Body of pancreas (tissue), 4 donors: ENCODE measurements at places on chromosomes 16 and 17.
A peak's percentile ranks its signal among the peaks of the same experiment; 100 is the strongest.

DNA sequence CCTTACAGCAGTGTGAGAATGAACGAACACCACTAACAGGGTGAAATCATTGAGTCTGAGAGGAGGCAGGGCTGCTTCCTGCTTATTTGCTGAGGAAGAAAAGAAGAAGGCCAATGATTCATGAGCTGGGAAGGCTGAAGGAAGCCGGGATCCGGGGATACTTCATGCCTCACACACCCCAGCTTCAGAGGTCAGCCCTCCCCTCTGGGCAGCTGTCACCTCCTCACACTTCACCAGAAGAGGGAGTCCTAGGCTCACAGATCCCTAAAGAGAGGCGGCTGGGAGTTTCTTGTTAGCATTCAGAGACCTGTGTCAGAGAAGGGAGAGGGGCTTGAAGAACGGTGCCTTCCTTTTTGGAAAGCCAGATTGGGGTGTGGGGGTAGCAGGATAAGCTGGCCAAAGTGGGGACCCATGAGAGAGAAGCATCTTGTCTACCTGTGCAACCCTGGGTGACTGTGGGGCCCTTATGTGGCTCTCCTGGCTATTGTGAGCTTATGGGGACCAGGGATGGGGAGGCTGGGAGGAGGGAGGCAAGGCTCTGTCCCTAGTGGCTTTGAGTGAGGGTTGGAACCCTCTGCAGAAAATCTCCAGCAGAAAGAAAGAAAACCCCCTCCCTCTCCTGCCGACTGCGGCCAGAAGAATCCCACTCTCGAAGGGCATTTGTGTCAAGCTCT lies 94.6 kb downstream of the RGS9 start:
- H3K27me3 ChIP-seq: no peaks in the 10 kb centered on the region
- no peaks in the 10 kb centered on the region for H3K36me3 ChIP-seq
- H3K4me1 ChIP-seq: no peaks in the 10 kb centered on the region
- DNase-seq: peak; percentile 41
- H3K27ac ChIP-seq: no peak overlapping the region

- H3K4me1 ChIP-seq: peaks cover 43% of the 10 kb centered on the region
- no peak overlapping the region for H3K27ac ChIP-seq
- no peaks in the 10 kb centered on the region for H3K36me3 ChIP-seq
- no peaks in the 10 kb centered on the region for H3K27me3 ChIP-seq
Observed at GRCh38 chr16:89456419-89456959, 33.9 kb downstream of the ANKRD11 start.

GRCh38 chr17:80372922-80373570 lies 41.9 kb upstream of the ENDOV start:
- no peak overlapping the region for H3K27ac ChIP-seq
- H3K27me3 ChIP-seq: no peaks in the 10 kb centered on the region
- no peak for DNase-seq
- H3K4me1 ChIP-seq: no peaks in the 10 kb centered on the region

GRCh38 chr16:30561089-30561816 lies 3.1 kb upstream of the ZNF764 start:
- DNase-seq: peak; percentile 36
- no peak overlapping the region for H3K4me3 ChIP-seq
- H3K4me1 ChIP-seq: peaks cover 24% of the 10 kb centered on the region
- no peak overlapping the region for H3K27ac ChIP-seq

DNA sequence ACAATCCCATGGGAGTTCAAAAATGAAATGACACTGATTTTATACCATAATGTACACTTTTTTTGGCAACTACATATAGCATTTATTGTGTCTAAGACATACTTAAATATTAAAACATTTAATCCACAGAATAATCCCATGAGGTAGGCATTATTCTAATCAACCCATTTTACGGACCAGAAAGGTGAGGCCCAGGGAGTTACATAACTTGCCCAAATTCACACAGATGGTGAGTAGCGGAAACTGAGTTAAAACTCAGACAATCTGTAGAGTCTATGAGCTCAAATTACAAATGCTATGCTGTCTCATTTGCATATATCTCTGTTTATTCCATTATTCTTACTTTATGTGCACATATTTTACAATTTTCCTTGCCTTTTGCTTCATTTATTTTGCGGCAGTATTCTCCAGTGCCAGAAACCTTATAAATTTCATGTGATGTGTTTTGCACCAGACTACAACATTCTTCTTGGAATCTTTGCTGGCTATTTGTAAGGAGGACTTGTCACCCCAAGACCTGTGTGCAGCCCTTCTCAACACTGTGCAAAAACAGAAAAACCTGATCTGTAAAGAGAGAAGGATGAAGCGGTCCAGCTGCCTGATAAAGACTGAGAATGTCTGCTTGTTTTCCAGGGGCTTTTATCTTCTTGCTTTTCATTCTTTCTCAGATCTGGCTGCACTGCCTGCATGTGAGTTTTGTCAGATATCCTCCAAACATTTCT lies 2.3 kb upstream of the ABCA9 start:
- no peaks in the 10 kb centered on the region for H3K27me3 ChIP-seq
- no peak overlapping the region for H3K27ac ChIP-seq
- DNase-seq: no peak
- H3K4me3 ChIP-seq: no peak overlapping the region
- H3K36me3 ChIP-seq: no peaks in the 10 kb centered on the region

GRCh38 chr16:14456793-14457481 lies 173.1 kb downstream of the PARN start:
- H3K27ac ChIP-seq: no peak overlapping the region
- H3K4me3 ChIP-seq: no peak overlapping the region
- no peaks in the 10 kb centered on the region for H3K27me3 ChIP-seq
- no peaks in the 10 kb centered on the region for H3K4me1 ChIP-seq

DNA sequence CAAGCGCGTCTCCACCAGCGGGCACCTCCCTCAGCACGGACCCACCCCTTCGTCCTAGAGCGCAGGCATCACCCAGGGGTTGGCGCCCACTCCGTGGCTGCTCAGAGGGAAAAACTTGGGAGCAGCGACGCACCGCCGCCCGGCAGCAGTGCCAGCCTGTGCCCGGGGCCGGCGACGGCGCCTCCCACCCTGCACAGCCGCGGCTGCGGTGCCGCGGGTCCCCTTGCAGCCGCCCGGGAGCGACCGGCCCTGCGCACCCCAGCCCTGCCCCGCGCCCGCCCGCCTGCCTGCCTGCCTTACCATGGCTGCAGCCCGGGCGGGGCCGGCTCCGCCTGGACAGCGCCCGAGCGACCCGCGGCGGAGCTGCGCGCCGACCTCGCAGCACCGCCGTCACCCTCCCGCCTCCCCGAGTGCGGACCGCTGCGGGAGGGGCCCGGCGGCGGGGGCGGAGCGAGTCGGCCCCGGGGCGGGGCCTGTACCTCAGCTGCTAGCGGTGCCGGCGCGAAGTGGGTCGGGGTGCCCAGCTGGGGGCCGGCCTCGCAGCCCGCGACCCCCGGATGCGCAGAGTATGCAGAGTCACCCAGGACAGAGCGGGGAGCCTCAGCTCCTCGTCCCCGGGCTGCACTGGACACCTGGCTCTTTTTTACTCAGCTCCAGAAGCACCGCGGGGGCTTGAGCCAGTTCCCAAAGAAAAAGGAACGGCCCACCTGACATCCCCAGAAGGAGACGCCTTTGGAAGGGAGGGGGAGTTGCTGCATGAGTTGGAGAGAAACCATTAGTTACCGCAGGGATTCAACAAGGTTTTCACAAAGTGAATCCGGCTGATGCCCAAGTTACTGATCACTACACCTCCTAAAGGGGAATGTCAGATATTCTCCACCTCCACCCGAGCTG lies 17.5 kb upstream of the MTMR4 start:
- no peak overlapping the region for H3K27ac ChIP-seq
- H3K4me1 ChIP-seq: peaks cover 11% of the 10 kb centered on the region
- no peaks in the 10 kb centered on the region for H3K36me3 ChIP-seq
- H3K27me3 ChIP-seq: no peaks in the 10 kb centered on the region

- H3K27me3 ChIP-seq: no peaks in the 10 kb centered on the region
- no peak for DNase-seq
- peaks cover 9% of the 10 kb centered on the region for H3K4me1 ChIP-seq
- no peak overlapping the region for H3K4me3 ChIP-seq
- H3K36me3 ChIP-seq: no peaks in the 10 kb centered on the region
Observed at GRCh38 chr17:29038085-29038795, 4.7 kb upstream of the PIPOX start.

GRCh38 chr16:48603647-48604376 lies 6.2 kb downstream of the N4BP1 start:
- H3K36me3 ChIP-seq: no peaks in the 10 kb centered on the region
- H3K4me3 ChIP-seq: no peak overlapping the region
- DNase-seq: no peak
- no peaks in the 10 kb centered on the region for H3K27me3 ChIP-seq
- H3K4me1 ChIP-seq: peaks cover 50% of the 10 kb centered on the region

DNA sequence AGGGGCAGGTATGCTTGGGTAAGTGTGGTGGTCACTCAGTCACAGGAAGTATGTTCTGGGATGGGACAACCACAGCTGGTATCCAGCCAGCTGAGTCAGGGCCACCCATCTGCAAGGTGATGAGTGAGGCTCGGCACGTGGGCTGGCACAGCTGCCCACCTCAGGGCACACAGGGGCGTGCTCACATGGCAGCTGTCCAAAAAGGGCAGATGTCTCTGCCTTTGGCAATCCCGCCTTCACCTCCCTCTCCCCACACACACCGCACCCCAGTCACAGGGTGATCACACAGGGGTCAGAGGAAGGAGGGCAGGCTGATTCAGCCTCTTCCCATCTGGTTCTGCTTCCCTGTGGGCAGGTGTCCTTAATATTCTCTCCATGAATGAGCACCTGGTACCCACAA lies 85.9 kb upstream of the TOB1 start:
- no peak overlapping the region for H3K4me3 ChIP-seq
- DNase-seq: no peak
- no peaks in the 10 kb centered on the region for H3K27me3 ChIP-seq
- peaks cover 69% of the 10 kb centered on the region for H3K4me1 ChIP-seq
- no peaks in the 10 kb centered on the region for H3K36me3 ChIP-seq

GRCh38 chr17:39360537-39360936 lies 40.9 kb downstream of the FBXL20 start:
- no peaks in the 10 kb centered on the region for H3K27me3 ChIP-seq
- H3K36me3 ChIP-seq: no peaks in the 10 kb centered on the region
- peaks cover 4% of the 10 kb centered on the region for H3K4me1 ChIP-seq
- no peak overlapping the region for H3K4me3 ChIP-seq
- no peak overlapping the region for H3K27ac ChIP-seq

GRCh38 chr16:2273931-2274330 lies 6.0 kb upstream of the RNPS1 start:
- no peak overlapping the region for H3K4me3 ChIP-seq
- no peaks in the 10 kb centered on the region for H3K27me3 ChIP-seq
- H3K27ac ChIP-seq: no peak overlapping the region

- no peaks in the 10 kb centered on the region for H3K27me3 ChIP-seq
- DNase-seq: no peak
- no peak overlapping the region for H3K4me3 ChIP-seq
- no peak overlapping the region for H3K27ac ChIP-seq
- no peaks in the 10 kb centered on the region for H3K36me3 ChIP-seq
- peaks cover 5% of the 10 kb centered on the region for H3K4me1 ChIP-seq
Observed at GRCh38 chr17:40509626-40510327, 8.4 kb upstream of the TNS4 start.

GRCh38 chr17:59746849-59747445 lies 39.5 kb downstream of the VMP1 start:
- no peak overlapping the region for H3K4me3 ChIP-seq
- H3K4me1 ChIP-seq: no peaks in the 10 kb centered on the region
- no peaks in the 10 kb centered on the region for H3K36me3 ChIP-seq
- DNase-seq: peak; percentile 17
- H3K27me3 ChIP-seq: no peaks in the 10 kb centered on the region

DNA sequence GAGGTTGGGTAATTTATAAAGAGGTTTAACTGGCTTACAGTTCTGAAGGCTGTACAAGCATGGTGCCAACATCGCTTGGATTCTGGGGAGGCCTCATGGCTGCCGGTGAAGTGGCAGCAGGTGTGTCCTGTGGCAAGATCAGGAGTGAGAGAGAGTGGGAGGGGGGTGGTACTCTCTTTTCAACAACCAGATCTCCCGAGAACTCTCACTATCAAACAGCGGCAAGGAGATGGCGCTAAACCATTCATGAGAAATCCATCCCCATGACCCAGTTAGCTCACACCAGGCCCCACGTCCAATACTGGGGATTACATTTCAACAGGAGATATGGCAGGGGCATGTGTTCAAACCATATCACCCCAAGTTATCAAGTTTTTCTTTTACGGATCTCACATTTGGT lies 44.0 kb upstream of the CBX4 start:
- H3K4me3 ChIP-seq: no peak overlapping the region
- H3K27me3 ChIP-seq: no peaks in the 10 kb centered on the region
- no peaks in the 10 kb centered on the region for H3K4me1 ChIP-seq
- H3K36me3 ChIP-seq: no peaks in the 10 kb centered on the region
- no peak overlapping the region for H3K27ac ChIP-seq
- no peak for DNase-seq

DNA sequence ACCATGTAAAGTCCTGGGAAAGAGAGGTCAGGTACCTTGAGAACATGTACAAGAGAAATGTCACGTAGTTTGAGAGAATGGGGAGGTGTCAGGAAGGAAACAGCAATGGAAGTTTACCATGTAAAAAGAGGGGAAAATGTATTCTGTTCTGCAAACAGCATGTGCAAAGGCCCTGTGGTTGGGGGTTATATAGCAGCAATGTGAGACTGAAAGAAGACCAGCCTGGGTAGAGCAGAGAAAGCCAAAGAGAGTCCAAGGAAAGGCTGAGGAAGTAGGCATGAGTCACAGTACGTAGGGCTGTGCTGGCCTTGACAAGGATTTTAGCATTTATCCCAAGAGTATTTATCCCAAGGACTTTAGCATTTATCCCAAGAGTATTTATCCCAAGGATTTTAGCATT lies 141.3 kb upstream of the CACNG3 start:
- no peak overlapping the region for H3K27ac ChIP-seq
- DNase-seq: no peak
- no peaks in the 10 kb centered on the region for H3K27me3 ChIP-seq
- H3K36me3 ChIP-seq: no peaks in the 10 kb centered on the region
- H3K4me3 ChIP-seq: no peak overlapping the region

DNA sequence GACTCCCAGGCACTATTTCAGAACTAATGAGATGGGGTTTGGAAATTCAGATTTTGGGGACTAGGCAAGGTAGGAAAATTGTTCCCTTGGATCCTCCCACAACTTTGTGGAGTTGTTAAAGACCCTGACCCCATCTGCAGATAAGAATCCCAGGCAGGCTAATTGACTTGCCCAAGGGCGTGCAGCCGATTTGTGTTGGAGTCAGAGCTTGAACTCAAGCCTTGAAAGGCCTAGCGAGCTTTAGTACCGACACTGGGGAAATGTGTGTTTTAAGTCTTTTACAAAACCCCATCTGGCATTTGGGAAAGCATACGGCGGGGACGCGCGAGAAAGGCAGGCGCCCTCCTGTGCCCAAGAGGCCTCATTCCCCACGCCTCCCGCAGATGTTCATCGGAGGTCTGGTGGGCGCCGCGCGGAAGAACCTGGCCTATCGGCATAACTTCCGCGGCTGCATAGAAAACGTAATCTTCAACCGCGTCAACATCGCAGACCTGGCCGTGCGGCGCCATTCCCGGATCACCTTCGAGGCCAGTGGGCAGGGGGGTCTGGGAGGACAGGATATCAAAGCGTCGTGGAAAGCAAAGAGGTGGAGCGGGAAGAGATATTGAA lies 4.3 kb downstream of the CNTNAP1 start:
- H3K27ac ChIP-seq: no peak overlapping the region
- no peak for DNase-seq
- no peaks in the 10 kb centered on the region for H3K36me3 ChIP-seq
- peaks cover 17% of the 10 kb centered on the region for H3K4me1 ChIP-seq
